ENCODE measurements at places on chromosomes 5 and 9.

- no peak for DNase-seq
Observed at GRCh38 chr9:38092200-38092524, 23.1 kb upstream of the SHB start.

DNA sequence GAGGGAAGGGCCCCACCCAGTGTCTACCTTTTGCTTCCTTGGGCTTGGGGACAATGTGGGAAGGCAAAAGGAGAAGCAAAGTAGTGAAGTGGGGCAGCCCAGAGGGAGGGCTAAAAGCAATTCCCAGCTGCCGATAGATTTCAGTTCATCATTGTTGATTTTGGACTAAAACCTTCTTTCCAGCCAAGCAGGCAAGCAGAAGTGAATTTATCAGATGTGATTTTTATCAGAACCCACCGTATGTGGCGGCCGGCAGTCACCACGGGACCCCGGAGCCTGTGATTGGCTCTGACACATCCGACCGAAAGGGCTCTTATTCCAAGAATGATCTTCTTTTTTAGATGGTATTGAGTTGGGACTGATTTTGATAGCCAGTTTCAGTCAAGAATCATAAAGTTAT is 559.9 kb downstream of the PSAT1 start:
- DNase-seq: no peak

- no peak for DNase-seq
Observed at GRCh38 chr9:27126670-27127069, 17.6 kb downstream of the TEK start.

DNA sequence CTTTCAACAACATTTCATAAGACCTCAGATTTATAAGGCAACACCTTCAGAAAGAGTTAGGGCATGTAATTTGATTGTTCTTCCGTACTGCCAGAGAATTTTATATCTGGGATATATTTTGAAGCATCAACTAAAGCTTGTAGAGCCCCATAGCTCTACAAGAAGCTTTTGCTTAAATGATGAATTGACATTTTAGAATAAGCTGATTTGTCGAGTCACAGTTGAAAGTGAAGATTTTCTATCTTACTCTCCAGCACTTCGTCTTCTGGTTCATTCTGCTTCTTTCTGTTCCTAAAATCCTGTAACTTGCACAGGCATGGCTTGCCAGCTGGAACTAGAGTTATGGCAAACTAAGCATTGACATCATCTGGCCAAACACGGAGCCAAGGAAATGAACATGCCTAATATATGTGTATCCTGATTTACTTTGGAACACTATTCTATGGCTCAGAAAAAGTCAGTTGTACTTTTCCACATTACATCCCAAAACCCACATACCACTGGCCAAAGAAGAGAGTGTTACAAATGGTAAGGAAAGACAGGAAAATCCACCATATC is 68.6 kb upstream of the MAST4 start:
- DNase-seq: no peak

DNA sequence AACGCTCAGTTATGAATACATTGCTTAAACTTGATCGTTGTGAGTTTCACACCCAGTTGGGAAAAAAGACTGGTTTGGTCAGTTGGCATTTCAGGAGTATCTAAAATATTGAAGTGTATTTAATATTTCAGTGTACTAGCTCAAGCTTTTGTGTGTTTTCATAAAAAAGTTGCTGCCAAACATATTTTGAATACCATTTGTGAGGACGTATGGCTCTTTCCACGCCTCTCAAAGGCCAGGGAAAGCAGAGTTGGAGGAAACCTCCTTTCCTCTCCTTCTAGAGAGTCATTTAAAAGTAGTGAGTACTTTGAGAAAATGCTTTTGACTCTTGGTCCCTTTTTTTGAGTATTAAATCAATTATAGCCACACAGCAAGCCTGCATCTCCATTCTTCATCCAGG is 43.2 kb upstream of the ANKRD33B start:
- no peak for DNase-seq

DNA sequence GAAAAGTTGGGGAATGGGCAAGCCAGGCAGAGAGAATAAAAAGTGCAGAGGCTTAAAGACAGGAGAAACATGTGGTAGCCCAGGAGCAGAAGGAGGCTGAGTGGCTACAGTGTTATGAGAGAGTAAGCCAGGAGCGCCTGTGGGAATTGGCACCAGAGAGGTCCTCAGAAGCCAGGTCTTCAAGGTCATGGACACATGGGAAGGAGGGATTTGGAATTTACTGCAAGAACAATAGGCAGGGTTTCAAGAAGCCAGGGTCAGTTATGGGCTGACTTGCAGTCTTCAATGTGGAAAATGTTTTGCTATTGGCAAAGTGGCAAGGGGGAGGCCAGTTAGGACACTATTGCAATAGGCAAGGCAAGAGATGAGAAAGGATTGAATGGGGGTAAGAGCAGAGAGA is 29.3 kb downstream of the ERAP1 start:
- no peak for DNase-seq

DNA sequence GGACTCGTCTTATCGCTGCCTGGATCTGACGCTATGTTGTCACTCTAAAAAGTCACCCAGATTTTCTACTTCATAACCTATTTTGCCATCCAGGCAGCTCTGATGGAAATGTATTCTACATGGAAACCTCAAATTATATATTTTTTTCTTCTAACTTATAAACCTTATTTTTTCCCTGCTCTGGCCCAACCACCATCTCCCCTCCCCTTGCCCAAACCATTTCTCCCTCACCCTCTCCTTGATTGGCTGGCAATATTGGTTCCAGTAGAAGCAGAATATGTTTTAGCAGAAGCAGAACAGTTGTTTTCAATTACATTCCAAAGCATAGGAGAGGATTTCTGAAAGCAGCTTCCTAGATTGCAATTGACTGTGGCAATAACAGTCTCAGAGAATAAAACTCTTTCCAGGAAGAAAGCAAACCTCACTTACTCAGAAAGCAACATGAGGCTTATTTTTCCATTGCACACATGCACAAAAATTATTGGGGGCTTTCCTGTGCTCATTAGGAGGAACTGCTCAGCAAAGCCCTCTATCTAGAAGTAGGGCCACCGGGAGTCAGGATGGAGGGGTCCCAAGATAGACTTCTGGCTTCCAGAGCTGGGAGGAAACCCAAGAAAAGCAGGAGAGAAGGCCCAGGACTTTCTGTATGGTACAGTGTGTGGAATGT is 191.8 kb downstream of the ESM1 start:
- no peak for DNase-seq

DNA sequence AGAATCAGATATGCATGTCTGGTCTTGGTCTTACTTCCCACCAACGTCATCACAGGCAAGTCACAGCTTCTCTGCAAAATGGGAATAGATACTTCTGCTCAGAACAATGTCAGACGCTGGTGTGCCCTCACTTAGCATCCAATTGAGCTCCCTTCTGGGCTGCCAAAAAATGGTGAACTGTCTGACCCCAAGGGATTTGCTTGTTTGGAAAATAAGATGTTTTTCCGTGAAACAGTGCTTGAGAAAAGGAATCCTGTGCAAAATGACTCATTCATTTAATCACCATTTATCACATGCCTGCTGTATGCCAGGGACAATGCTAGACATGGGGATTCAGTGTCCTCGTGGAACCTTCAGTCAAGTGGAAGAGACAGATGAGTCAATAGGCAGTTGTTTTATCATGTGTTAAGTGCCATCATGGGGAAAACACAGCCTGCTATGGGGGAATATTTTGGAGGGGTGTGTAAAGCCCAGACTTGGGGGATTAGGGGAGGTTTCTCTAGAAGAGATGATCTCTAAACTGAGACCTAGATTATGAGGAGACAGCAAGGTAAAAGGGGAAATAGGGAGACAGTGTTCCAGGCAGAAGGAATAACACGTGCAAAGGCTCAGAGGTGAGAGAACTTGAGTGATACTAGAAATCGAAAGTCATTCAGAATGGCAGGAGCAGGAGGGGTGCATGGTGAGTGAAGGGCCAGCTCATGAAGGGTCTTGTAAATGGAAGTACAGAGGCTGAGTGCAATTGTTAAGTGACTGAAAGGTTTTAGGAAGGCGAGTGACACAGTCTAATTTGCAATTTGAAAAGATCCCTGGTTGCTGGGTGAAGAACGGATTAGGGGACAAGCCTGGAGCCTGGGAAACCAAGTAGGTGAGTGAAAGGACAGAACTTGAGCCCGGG is 3.9 kb downstream of the NIPAL4 start:
- no peak for DNase-seq

GRCh38 chr9:8860925-8861324 is 1061.3 kb upstream of the DMAC1 start:
- DNase-seq: no peak

DNA sequence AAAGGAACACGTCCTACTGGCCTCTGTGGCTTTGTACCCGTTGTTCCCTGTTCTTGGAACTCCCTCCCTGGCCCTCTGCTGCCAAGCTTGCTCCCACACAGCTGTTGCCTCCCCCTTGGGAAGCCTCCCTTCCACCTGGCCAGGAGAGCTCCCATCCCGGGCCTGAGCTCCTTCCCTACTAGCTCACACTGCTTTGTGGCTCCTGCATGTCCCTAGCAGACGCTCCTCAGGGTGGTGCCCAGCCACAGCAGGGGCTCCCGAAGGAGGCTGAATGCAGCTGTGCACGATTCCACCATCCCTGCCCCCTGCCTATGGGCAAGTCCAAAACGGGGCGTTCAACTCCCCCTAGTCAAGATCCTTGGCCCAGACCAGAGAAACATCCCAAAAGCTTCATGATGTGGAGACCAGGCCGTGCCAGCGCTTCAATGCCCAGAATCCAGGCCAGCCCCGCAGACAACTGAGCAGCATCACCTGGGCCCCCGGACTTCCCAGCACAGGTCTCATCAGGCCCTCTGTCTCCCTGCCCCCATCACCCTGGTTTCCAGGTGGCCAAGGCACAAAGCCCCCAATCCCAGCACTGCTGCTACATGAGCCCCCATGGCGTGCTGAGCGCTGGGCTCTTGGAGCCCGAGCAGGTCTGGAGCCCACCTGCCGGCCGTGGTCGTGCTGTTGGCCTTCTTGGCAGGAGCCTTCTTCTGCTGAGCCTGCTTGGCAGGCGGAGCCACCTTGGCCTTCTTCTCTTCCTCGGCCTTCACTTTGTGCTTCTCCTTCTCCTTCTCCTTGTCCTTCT is 14.3 kb downstream of the BRD3OS start:
- no peak for DNase-seq

GRCh38 chr5:55402199-55402598 is 94.4 kb downstream of the MTREX start:
- no peak for DNase-seq

GRCh38 chr9:1460143-1460769 is 410.1 kb downstream of the DMRT2 start:
- no peak for DNase-seq

DNA sequence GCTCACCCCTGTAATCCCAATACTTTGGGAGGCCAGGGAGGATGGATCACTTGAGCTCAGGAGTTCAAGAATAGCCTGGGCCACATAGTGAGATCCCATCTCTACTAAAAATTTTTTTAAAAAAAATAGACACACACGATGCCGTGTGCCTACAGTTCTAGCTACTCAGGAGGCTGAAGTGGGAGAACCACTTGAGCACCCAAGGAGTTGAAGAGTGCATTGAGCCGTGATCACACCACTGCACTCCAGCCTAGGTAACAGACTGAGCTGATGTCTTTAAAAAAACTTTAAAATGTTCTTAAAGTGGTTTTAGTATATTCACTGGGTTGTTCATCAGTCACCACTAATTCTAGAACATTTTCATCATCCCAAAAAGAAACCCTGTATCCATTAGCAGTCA is 51.9 kb upstream of the RNF38 start:
- no peak for DNase-seq

GRCh38 chr5:68440651-68441050 is 225.1 kb downstream of the PIK3R1 start:
- DNase-seq: no peak

DNA sequence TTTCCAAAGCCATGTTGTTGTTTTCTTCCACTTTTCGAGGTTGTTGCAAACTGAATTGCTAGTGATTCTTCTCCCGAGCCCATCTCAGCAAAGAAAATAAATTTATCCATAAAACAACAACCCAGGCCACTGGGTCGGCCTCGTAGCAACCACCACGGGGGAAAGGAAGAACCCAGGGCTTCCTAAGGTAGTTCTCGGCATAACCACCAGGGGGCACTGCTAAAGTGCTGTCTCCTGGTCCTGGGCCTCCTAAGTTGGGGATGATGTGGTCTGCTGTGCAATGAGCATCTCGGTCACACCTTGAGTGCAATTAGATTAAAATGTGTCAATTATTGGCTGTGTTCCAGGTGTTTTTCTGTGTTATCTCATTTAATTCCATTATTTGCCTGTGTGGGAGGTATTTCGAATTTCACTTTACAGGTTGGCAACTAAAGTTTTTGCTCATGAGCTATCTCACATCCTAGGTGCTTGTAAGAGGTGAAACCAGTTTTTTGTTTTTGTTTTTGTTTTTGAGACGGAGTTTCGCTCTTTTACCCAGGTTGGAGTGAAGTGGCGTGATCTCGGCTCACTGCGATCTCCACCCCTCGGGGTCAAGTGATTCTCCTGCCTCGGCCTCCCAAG is 102.8 kb upstream of the DAP start:
- DNase-seq: peak; percentile 19

DNA sequence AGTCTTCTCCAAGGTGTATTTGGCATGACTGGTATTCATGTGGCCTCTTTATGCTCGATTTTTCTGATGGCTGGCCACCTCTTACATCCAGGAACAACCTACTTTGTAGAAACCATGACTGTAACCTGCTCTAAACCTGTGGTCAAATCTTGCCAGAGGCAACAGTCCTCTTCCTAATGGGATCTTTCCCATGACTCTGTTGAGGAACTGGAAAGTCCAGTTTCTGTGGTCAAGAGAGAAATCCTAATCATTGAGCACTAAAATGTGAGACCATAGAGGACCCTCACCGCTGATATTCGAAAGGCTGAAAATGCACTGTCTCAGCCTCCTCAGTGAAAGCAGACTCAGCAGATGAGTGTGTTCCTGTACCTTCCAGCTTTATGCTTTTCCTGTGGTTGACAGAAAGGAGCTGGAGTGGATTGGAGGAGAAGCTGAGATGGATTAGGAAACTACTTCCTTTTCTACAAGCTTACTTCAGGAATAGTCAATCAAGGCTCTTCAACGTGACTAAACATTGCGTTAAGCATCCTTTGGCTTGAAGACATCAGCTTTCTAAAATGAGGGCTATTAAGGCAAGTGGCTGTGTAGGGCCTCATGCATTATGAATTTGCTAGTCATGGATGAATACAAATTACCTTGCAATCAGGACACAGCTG is 69.7 kb upstream of the DAPK1 start:
- DNase-seq: no peak

DNA sequence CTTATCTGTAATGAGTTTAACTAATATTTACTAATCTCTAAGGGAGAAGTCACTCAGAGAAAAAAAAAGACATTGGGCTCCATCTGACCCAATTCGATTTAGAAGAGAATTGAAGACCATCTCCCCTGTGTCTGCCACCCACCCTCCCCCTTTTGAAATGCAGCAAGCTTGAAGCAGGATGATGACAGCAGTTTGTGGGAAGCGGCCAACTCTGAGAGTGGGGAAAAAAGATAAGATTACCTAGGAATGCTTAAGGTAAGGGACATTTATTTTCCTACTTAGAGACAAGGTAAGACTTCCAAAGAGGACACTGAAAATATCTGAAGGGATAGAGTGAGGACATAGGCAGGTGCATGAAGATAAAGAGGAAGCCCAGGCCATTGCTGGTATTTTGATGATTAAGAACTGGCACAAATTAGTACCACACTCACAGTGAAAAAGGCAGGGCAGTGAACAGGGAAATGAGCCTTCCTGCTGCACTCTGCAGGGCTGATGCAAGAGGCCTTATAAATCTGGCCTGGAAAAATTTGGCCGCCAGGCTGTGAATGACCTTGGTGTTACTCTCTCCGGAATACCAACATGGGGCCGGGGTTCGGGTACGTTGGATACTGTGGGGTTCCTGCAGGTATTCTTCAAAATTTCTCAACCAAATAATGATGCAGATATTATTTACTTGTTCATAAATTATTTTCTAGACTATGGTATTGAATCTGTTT is 42.3 kb downstream of the HTR1A start:
- DNase-seq: no peak
